ENCODE measurements at places on chromosomes 7 and 10. TPM values are rescaled to one million over a fixed set of nuclear protein-coding genes. Genes with fewer than 3 reads are reported as not detected.
A peak's percentile ranks its signal among the peaks of the same experiment; 100 is the strongest.

RET gene
- 3.1 TPM for total RNA-seq

GRCh38 chr7:13028036-13028824 is 340.8 kb downstream of the ARL4A start:
- H3K27ac ChIP-seq, result no peak overlapping the region
- no peaks in the 10 kb centered on the region for H3K27me3 ChIP-seq
- DNase-seq, result no peak
- no peak overlapping the region for H3K4me3 ChIP-seq

- H3K27ac ChIP-seq, result peak overlapping the region; percentile 48
- DNase-seq, result no peak
- H3K36me3 ChIP-seq, result peaks cover 22% of the 10 kb centered on the region
- H3K4me3 ChIP-seq, result no peak overlapping the region
Measured at GRCh38 chr10:62095181-62096122, 173.2 kb downstream of the RTKN2 start.

DNA sequence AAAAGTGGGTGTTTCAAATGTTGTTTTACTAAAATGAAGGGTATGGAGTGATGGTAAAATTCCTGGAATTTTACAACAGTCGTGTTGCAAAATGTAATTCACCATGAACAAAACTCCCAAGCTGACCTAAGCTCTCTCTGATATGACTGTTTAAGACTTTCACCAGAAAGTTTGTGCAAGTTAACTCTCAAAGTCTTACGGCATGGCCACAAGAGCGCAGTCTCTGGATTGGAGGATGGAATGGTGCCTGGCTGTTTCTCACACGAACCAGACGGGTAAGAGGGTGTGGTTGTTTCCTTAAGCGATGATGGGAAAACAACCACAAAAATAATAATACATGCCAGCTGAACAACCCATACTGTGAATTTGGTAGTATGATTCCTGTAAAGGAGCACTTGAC is 662.5 kb downstream of the KCNMA1 start:
- no peaks in the 10 kb centered on the region for H3K4me1 ChIP-seq
- no peak overlapping the region for H3K4me3 ChIP-seq
- no peak for DNase-seq
- H3K36me3 ChIP-seq, result no peaks in the 10 kb centered on the region
- H3K27ac ChIP-seq, result no peak overlapping the region
- H3K27me3 ChIP-seq, result no peaks in the 10 kb centered on the region

H2BK1 gene
- total RNA-seq, result not detected

- no peak overlapping the region for H3K27ac ChIP-seq
- no peaks in the 10 kb centered on the region for H3K36me3 ChIP-seq
- no peaks in the 10 kb centered on the region for H3K4me1 ChIP-seq
- H3K27me3 ChIP-seq, result no peaks in the 10 kb centered on the region
- no peak overlapping the region for H3K4me3 ChIP-seq
Measured at GRCh38 chr10:111732166-111732785, 451.3 kb downstream of the GPAM start.

C10orf67 gene
- 1.6 TPM for total RNA-seq

GRCh38 chr10:45008524-45009161 is 7.9 kb downstream of the ZNF22 start:
- peak; percentile 63 for DNase-seq
- H3K4me3 ChIP-seq, result no peak overlapping the region
- H3K4me1 ChIP-seq, result peaks cover 3% of the 10 kb centered on the region
- H3K27me3 ChIP-seq, result no peaks in the 10 kb centered on the region

GRCh38 chr7:157096286-157097055 is 42.3 kb upstream of the UBE3C start:
- no peaks in the 10 kb centered on the region for H3K27me3 ChIP-seq
- no peaks in the 10 kb centered on the region for H3K36me3 ChIP-seq
- no peak for DNase-seq

DNA sequence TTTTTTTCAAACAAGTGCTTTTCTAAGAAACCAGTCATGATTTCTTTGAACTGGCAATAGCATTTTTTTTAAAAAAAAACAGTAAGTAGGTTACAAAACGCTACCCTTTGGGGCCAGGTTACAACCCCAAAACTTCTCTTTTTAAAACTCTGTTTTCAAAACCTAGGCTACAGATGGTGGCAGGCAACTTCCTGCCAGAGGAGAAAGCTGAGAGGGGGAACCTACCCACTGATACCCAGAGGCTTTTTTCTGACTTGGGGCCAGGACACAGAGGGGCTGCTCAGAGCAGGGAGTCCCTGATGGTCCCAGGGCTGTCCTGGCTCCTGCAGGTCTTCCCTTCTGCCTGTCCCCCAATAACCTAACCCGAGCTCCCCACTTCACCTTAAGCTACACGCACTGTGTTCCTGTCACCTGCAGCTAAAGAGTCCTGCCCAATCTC is 6.9 kb downstream of the STN1 start:
- DNase-seq, result no peak
- peaks cover 16% of the 10 kb centered on the region for H3K4me1 ChIP-seq
- H3K27ac ChIP-seq, result no peak overlapping the region
- no peak overlapping the region for H3K4me3 ChIP-seq
- H3K27me3 ChIP-seq, result no peaks in the 10 kb centered on the region

MSMB gene
- not detected for total RNA-seq

- H3K27ac ChIP-seq, result no peak overlapping the region
- no peak for DNase-seq
- no peaks in the 10 kb centered on the region for H3K27me3 ChIP-seq
- H3K4me3 ChIP-seq, result no peak overlapping the region
- no peaks in the 10 kb centered on the region for H3K36me3 ChIP-seq
Measured at GRCh38 chr10:80611481-80612185, 73.9 kb downstream of the SH2D4B start.

GRCh38 chr7:21345361-21345760 is 82.5 kb upstream of the SP4 start:
- DNase-seq, result no peak
- no peak overlapping the region for H3K27ac ChIP-seq
- no peaks in the 10 kb centered on the region for H3K27me3 ChIP-seq
- no peak overlapping the region for H3K4me3 ChIP-seq

DNA sequence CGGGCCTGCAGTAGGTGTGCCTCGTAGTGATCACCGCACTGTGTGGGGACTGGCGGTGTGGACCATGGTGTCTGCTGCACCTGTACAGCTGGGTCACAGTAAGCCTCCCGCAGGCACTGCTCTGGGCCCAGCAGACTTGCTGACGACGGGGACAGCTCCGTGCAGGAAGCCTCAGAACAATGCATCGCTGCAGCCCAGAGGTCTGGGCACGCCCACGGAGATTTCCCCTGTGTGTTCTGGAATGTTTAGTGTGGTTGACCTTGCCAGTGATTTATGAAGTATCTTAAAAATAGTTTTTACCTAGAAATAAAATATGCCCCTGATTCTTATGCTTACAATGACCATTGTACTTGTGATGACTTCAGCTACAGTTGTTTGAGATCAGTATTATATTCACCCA is 59.1 kb upstream of the ZNF32 start:
- H3K27me3 ChIP-seq, result no peaks in the 10 kb centered on the region
- H3K4me3 ChIP-seq, result no peak overlapping the region
- peak; percentile 64 for DNase-seq
- H3K27ac ChIP-seq, result no peak overlapping the region

DNA sequence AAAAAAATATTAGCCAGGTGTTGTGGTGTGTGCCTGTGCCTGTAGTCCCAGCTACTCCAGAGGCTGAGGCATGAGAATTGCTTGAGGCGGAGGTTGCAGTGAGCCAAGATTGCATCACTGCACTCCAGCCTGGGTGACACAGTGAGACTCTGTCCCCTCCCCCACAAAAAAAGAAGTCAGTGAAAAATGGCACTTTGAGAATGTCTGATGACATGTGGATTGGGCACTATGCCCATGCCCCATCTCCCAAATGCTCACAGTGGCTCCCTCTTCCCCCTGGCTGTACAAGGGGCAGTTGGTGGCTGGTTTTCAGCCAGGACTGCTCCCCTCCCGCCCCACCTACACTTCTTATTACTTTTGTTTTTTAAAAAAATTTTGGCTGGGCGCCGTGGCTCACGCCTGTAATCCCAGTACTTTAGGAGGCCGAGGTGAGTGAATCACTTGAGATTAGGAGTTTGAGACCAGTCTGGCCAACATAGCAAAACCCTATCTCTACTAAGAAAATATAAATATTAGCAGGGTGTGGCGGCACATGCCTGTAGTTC is 26.1 kb downstream of the IL15RA start:
- DNase-seq, result no peak
- H3K4me1 ChIP-seq, result peaks cover 2% of the 10 kb centered on the region
- no peaks in the 10 kb centered on the region for H3K27me3 ChIP-seq
- H3K27ac ChIP-seq, result no peak overlapping the region
- H3K4me3 ChIP-seq, result no peak overlapping the region
- H3K36me3 ChIP-seq, result no peaks in the 10 kb centered on the region

RNF148 gene
- 2.2 TPM for total RNA-seq

DNA sequence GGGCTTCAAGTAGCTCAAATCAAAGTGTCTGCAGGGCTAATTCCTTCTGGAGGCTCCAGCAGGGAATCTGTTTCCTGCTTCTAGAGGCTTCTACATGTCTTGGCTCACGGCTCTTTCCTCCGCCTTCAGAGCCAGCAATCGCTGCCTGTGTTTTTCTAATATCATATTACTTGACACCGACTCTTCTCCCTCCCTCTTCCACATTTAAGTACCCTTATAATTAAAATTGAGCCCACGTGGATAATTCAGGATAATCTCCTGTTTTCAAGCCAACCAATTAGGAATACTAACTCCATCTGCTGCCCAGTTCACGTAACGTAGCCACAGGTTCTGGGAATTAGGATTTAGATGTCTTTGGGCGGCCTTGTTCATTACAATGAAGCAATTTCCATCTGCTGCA is 372.2 kb downstream of the DPP6 start:
- H3K27ac ChIP-seq, result no peak overlapping the region
- no peaks in the 10 kb centered on the region for H3K36me3 ChIP-seq
- H3K4me1 ChIP-seq, result no peaks in the 10 kb centered on the region
- peak; percentile 67 for DNase-seq
- H3K27me3 ChIP-seq, result no peaks in the 10 kb centered on the region

OPN1SW gene
- total RNA-seq, result not detected

- no peaks in the 10 kb centered on the region for H3K4me1 ChIP-seq
- DNase-seq, result no peak
- H3K27me3 ChIP-seq, result no peaks in the 10 kb centered on the region
Measured at GRCh38 chr10:4189281-4189680, 404.3 kb upstream of the KLF6 start.

GRCh38 chr10:114525368-114525949 is 121.2 kb upstream of the AFAP1L2 start:
- H3K27me3 ChIP-seq, result no peaks in the 10 kb centered on the region
- peak overlapping the region; percentile 57 for H3K4me3 ChIP-seq
- H3K36me3 ChIP-seq, result no peaks in the 10 kb centered on the region

DNA sequence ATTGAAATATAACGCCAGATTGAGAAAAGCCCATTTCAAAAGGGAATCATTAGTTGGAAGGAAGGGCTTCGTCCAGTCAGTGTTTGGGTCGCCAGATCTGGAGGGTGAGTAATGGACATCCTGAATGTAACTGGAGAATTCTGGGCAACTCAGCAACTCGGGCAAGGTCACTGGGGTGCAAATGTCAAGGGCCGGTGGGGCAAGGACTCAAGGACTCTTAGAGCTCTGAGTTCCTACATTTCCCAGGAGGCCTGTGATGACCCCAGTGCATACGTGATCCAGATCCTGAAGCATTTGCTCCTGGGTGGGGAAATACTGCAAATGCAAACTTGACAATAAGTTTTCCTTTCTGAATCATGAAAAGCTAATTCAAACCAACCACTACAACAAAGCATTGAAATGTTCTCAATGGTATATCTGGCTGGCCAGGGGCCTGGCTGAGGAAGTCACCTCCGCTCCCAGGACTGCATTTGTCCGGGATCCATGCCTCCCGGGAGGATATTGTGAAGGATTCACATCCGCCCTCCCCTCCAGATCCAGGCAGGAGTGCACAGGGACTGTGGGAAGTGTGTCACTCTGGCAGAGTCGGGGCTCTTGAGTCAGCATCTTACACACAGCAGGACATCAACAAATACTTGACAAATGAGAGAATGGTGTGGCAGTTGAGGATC is 164.0 kb downstream of the FANK1 start:
- no peak for DNase-seq
- H3K27ac ChIP-seq, result no peak overlapping the region
- no peaks in the 10 kb centered on the region for H3K36me3 ChIP-seq

ANLN gene
- total RNA-seq, result 1.2 TPM
